ENCODE measurements at places on chromosomes 3 and 15. TPM values are rescaled to one million over a fixed set of nuclear protein-coding genes. Genes with fewer than 3 reads are reported as not detected.

CCDC54 gene
- total RNA-seq: not detected

CHRM5 gene
- total RNA-seq: not detected

CNBP gene
- total RNA-seq: 400 TPM

IL20RB gene
- total RNA-seq: 5.4 TPM

NEDD4 gene
- 31.5 TPM for total RNA-seq

CCDC80 gene
- total RNA-seq: 79.3 TPM

RYK gene
- total RNA-seq: 111 TPM

PLA2G4F gene
- total RNA-seq: 1.5 TPM

RASGRF1 gene
- 0.31 TPM for total RNA-seq

EEFSEC gene
- total RNA-seq: 11.3 TPM

CELF6 gene
- 1.3 TPM for total RNA-seq

SYNPR gene
- total RNA-seq: not detected

PAQR9 gene
- not detected for total RNA-seq

ARHGEF26 gene
- 18.4 TPM for total RNA-seq

GRAMD2A gene
- total RNA-seq: 0.51 TPM

ZNF502 gene
- 10.5 TPM for total RNA-seq

LYZL4 gene
- not detected for total RNA-seq

FRMD4B gene
- 44.4 TPM for total RNA-seq

PLSCR2 gene
- total RNA-seq: not detected

LRRC31 gene
- not detected for total RNA-seq

CCR4 gene
- not detected for total RNA-seq

GP5 gene
- 0.21 TPM for total RNA-seq

P2RY12 gene
- total RNA-seq: 0.21 TPM

PLAAT1 gene
- total RNA-seq: 5.0 TPM
